ENCODE measurements at places on chromosomes 12 and 14.

GRCh38 chr14:69475194-69475818 lies 9.2 kb upstream of the PLEKHD1 start:
- DNase-seq: no peak

DNA sequence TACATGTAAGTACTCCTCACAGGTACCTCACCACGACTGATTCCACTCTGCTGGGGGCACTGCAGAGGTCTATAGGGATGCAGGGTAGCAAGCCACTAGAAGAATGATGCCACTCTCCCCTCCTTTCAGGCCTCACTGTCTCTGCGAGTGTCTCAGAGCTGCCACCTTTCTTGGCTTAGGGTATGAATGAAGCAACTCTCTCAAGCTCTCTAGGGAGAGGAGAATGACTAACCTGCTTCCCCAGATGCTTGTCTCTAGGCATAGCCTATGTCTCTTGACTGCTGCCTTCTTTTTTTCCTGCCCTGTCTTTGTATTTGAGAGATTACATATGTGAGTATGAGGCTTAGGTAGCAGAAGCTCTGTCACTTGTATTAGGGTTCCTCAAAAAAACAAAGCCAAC lies 566.5 kb upstream of the ATP2B1 start:
- DNase-seq: no peak

DNA sequence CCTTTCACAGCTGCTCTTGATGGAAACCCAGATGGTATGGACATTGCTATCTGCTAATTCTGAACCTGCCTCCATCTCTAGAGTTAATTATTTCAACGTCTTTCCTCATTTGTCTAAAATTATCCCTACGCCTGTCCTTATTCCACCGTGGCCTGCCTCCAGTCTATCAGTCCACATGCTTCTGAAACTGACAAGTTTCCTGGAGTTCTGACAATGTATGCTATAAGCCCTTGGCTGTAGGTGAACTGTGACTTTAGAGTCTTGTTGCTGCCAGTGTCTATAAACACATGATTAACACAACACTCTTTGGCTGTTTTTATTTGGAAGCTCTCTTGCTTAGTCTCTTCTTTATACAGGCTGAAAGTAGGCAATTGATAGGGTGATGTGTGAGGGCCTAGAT lies 1052.9 kb downstream of the TMTC2 start:
- DNase-seq: peak; percentile 84

- peak; percentile 59 for DNase-seq
Measured at GRCh38 chr12:56766535-56766934, 3.4 kb downstream of the HSD17B6 start.

DNA sequence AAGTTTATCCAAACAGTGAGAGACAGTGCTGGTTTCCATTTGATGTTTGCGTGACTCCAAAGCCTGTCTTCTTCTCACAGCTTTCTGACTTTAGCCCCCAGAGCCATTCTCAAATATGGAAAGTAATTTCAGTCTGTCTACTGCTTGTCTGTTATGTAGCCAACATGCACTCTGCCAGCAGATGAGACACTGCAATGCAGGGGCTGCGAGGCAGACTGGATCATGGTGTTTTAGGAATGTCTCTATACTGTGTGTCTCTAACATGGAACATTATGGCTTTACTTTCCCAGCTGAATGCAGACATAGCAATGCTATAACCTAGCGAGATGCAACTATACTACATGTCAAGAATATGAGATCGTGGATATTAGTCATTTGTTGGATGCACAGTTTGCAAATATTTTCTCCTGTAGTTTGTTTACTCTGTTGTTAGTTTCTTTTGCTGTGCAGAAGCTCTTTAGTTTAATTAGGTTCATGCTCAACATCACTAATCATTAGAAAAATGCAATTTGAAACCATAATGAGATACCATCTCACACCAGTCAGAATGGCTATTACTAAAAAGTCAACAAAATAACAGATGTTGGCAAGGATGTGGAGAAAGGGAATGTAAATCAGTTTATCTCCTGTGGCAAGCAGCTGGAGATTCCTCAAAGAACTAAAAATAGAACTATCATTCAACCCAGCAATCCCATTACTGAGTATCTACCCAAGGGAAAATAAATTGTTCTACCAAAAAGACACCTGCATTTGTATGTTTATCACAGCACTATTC lies 235.8 kb upstream of the TMTC1 start:
- peak; percentile 56 for DNase-seq

DNA sequence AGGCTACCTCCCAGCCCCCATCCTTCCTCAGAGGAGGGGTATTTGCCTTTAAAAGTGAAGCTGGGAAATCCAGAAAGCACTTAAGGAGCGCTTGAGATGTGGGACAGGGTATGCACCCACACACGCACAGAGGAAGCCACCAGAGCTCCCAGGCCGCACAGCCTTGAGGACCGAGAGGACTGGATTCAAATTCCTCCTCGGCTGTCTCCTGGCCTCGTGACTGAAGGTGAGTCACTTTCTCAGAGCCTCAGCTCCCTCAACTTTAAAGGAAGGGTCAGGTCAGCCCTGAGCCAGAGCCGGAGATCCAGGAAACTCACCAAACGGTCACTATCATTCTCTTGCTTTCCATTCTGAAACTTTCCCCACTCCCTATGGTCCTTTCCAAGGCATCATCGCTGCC lies 37.6 kb downstream of the BCL11B start:
- DNase-seq: no peak
